ENCODE measurements at places on chromosomes 7 and 10. TPM values are rescaled to one million over a fixed set of nuclear protein-coding genes. Genes with fewer than 3 reads are reported as not detected.
A peak's percentile ranks its signal among the peaks of the same experiment; 100 is the strongest.

DNA sequence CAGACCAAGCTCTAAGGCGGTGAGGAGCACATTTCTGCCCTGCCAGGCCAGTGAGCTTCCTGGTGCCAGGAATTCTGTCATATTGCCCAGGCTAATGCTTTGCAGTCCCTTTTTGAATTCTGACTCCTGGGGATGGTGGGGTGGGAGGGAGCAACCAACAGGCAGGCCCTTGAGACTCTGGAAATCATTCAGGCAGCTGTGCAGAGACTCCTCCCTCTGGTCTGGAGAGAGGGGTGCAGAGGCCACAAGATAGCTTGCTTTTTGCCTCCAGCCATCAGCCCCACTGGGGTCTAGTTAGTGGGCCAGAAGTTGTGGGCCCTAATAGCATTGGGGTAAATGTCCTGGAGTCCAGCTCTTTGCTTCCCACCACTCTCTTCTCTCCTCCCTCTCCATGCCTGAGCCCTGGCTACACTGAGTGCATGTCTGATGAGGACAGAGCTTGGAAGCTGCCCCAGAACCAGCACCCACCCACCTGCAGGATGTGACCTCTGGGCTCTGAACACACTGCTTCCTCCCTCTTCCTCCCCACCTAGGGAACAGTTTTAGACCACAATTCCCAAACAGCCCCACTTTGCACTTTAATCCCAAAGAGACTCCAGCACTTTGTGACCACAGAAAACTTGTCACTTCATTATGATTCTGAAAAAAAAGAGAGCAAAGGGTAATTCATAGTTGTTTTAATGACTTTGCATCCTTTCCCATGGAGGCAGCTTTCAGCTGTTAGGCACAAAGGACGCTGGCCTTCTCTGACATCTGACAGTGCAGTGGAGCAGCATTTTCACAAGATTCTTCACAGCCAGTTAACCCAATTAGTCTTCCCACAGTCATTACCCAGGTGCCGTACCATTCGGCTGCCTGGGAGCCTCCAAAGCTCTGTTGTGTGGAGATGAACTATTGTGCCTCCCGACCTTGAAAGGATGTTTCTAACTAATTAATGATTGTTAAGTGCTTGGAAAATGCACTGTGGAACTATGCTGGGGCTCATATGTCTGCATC is 262.5 kb downstream of the TRIL start:
- no peak for DNase-seq

- no peak for DNase-seq
These were observed 221.1 kb downstream of the KCNMA1 start for GRCh38 chr10:77416311-77417135.

- DNase-seq: no peak
These were observed 282.1 kb downstream of the CXCL12 start for GRCh38 chr10:44102726-44103255.

SLC16A9 gene
- 0.19 TPM for total RNA-seq

- DNase-seq: no peak
These were observed 28.1 kb downstream of the STAMBPL1 start for GRCh38 chr10:88908194-88908593.

DNA sequence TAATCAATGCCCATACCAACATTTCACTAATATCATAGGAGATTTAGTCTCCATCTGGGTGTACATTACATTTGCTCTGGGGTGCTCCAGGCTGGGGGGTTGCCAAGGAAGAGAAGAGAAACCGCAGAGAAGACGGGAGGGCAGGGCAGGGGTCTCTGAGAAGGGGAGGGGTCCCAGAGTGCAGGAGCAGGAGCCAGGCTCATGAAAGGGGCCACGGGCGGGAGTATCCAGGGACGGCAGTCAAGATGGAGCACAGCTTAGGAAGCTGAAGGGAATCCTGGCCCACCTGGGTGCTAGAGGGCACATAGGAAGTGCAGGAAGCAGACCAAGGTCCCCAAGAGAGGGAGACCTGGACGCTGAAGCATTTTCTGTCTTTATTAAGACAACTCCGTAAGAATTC is 2.2 kb downstream of the LEP start:
- no peak for DNase-seq

- peak; percentile 21 for DNase-seq
These were observed 740 bp downstream of the HTR7 start for GRCh38 chr10:90856964-90857634.

GRCh38 chr7:140317999-140318398 is 80.3 kb downstream of the SLC37A3 start:
- no peak for DNase-seq

- DNase-seq: no peak
These were observed 322.9 kb downstream of the PTEN start for GRCh38 chr10:88186335-88186734.

TNS3 gene
- total RNA-seq: 1.2 TPM
